ENCODE measurements at places on chromosomes 2 and 18.

DNA sequence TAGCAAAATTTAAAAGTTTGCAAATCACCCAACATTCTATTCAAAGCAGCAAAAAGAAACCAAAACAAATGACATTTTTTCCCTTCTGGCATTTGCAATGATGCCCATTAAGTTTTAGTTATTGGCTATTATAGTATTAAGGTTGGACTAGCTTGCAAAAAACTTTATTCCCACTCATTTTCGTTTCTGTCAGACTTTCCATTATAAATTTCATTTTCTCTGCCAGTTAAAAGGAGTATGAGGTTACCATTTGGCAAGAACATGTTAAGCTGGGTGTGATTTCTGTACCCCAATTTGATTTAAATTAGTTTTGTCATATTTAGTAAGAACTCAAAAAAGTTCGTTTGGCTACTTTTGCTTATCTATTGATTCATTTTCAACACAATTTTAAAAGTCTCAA is 187.9 kb downstream of the TCF4 start:
- no peak for DNase-seq

DNA sequence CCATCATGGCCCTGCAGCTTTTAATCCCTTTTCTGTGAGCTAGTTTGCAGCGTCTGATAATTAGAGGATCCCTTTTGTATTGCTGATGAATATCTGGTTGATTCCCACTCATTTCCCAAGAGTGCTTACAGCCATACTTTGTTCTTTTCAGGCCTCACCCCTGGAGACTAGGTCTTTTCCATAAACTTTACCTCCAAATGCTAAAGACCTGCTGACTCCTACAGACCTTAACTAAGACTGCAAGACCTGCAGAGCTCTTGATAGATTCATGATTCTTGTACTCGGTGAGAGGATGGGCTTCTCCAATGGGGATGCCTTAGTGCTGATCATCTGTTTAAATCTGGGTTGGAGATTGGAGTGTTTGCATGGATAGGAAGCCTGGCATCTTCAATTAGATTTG is 33.1 kb upstream of the DYNAP start:
- DNase-seq = no peak

GRCh38 chr2:239882331-239882732 is 142.8 kb downstream of the NDUFA10 start:
- DNase-seq = no peak

GRCh38 chr18:39752351-39752750 is 2186.8 kb upstream of the CELF4 start:
- DNase-seq = no peak

DNA sequence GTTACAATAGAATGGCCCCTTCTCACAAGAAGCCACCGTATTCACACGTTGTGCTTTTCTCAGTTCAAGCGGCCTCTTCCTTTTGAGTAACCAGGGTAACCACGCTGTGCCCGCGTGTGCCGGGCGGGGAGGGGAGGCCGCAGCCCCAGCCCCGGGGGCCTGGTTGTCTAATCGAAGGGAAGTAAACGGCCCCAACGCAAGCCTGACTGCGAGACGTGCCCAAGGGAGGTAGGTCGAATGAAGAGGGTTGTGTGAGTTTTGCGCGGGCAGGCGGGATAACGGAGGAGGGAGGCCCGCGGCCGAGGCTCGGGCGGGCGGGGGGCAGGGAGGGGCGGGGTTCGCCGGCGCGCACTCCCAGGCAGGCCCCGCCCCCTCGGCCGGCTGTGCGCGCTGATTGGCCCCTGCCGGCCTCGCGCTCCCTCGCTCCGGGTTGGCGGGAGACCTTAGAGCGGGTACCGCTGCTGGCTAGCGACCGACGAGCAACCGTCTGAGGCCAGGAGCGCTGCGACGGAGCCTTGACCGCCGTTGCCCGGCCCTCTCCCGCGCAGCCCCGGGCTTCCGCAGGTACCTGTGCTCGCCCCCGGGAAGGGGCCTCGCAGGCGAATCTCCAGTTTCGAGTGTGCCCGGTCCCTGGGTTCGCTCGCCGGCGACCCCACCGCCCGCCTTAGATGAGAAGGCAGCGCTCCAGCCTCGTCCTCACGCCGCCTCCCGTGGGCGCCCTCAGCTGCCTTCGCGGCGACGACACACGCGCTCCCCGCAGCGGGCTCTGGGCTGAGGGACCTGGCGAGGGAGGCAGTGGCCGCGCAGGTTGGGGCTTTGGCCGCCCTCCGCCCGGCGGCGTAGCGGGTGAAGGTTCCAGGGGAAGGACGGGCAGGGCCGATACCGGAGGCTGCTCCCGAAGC is at the start of gene SPDYA:
SPDYA (plus strand) TSS at position 451 of the 902 bp plus-strand sequence. CDS start 5,181 bp downstream, outside the sequence.
- DNase-seq = peak; percentile 67
